Muscle of leg (tissue), 16 donors: ENCODE measurements at places on chromosomes 6 and 20. TPM values are rescaled to one million over a fixed set of nuclear protein-coding genes. Genes with fewer than 3 reads are reported as not detected.

The SLC26A8 gene
- polyA plus RNA-seq: 0.15 TPM

GRCh38 chr6:40276141-40276540 lies 311.0 kb downstream of the LRFN2 start:
- no peak for DNase-seq

The PLEKHG1 gene
- polyA plus RNA-seq: 12.2 TPM

DNA sequence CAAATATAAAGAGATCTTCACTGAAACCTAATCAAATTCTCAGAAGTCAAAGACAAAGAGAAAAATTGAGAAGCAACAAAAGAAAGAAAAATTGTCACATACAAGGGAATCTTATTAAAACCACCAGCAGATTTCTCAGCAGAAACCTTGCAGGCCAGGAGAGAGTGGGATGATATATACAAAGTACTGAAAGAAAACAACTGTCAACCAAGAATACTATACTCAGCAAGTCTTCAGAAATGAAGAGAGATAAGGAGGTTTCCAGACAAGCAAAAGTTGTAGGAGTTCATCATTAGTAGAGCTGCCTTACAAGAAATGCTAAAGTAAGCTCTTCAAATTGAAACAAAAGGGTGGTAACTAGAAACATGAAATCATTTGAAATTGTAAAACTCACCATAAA lies 345.6 kb downstream of the MAFB start:
- no peak for DNase-seq

The SIRPD gene
- not detected for polyA plus RNA-seq

GRCh38 chr20:33927724-33928123 lies 66.0 kb upstream of the RALY start:
- DNase-seq: no peak

- peak; percentile 66 for DNase-seq
Measured at GRCh38 chr6:30981942-30982772, 1.4 kb upstream of the MUC21 start.

DNA sequence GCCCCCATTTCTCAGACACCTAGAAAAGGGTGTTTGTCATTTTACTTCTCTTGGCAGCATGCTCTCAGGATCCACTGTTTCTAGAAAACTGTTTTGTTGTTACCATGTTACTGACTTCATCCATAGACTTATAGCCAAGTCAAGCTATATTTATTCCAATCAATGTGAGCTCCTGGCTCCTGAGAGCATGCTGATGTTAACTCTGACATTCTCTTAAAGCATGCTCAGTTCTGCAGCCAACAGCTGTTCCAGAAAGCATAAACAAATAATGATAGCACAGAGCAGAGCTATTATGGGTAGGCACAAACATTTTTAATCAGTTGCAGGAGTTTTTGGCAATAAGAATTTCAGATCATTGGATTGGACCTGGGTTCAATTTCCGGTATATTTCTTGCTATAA lies 92.4 kb upstream of the CEP85L start:
- peak; percentile 96 for DNase-seq

The MCM3 gene
- 52.2 TPM for polyA plus RNA-seq

DNA sequence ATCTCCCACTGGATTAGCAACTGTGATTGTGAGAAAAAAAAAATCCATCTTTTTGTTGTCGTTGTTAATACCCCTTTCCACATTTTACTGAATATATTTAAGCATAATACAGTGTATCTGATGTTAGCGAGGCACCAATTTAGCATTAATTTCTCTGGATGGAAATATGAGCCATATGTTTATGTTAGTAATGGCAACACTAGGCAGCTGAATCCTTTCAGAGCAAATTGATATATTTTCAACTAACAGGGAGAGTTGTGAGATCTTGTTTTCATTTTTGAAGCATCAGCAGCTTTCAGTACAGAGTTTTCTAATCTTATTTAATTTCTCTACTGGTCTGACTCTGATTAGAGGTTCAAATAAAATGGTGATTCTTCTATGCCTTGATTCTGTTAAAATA lies 84.8 kb upstream of the HDAC2 start:
- no peak for DNase-seq

DNA sequence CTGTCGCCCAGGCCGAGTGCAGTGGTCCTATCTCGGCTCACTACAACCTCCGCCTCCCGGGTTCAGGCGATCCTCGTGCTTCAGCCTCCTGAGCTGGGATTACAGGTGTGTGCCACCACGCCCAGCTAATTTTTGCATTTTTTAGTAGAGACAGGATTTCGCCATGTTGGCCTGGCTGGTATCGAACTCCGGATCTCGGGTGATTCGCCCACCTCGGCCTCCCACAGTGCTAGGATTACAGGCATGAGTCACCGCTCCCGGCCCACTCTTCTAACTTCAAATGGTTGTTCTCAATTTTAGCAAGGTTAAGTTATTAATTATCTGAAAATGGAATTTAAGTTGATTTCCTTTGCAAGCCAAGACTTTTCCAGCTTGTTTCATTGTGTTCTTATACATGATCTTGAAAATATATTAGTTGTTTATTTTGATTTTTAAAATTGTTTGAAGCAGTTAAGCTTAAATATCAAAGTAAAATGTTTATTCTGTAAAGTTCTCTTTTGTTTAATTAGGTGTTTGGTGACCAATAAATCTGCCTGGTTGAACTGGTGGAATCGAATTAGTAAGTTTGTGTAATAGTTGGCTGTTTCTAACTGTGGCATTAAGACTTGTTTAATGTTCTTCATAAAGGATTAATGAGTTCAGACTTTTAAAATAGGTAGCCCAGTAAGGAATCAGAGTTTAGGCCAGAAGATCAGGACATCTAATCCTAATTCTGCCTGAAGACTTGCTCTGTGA lies 2.3 kb downstream of the PM20D2 start:
- no peak for DNase-seq

- no peak for DNase-seq
Measured at GRCh38 chr6:6368684-6369052, 48.2 kb upstream of the F13A1 start.
